A549 treated with dexamethasone at 1 μM for 4 hours (cell line): ENCODE measurements at places on chromosomes 5 and 9. TPM values are rescaled to one million over a fixed set of nuclear protein-coding genes. Genes with fewer than 3 reads are reported as not detected.

The GARIN3 gene
- not detected in 5 replicates for total RNA-seq

The CD74 gene
- 0.14 TPM in 2 of 5 replicates, not detected in the others for total RNA-seq

The PAEP gene
- total RNA-seq: 0.14 to 0.45 TPM (median 0.36 TPM) in 5 replicates

The SHOC1 gene
- total RNA-seq: 0.01 to 0.02 TPM in 2 of 5 replicates, not detected in the others

The SLC25A2 gene
- not detected in 5 replicates for total RNA-seq

The TRIO gene
- total RNA-seq: 86.9 to 107 TPM (median 89.6 TPM) in 5 replicates

The FAM53C gene
- total RNA-seq: 17.4 to 21.1 TPM (median 19.6 TPM) in 5 replicates

The PRLR gene
- 0.02 to 0.14 TPM (median 0.08 TPM) in 5 replicates for total RNA-seq

The SLIT3 gene
- 12.9 to 21.8 TPM (median 18.6 TPM) in 5 replicates for total RNA-seq

The IFNA2 gene
- total RNA-seq: not detected in 5 replicates
